Stimulated activated CD4-positive, alpha-beta T cell treated with anti-CD3 and anti-CD28 coated beads, Interleukin-1b, Interleukin-23, amount 100 ng/mL, for 1 hour (primary cell): ENCODE measurements at places on chromosomes 12 and 14.

DNA sequence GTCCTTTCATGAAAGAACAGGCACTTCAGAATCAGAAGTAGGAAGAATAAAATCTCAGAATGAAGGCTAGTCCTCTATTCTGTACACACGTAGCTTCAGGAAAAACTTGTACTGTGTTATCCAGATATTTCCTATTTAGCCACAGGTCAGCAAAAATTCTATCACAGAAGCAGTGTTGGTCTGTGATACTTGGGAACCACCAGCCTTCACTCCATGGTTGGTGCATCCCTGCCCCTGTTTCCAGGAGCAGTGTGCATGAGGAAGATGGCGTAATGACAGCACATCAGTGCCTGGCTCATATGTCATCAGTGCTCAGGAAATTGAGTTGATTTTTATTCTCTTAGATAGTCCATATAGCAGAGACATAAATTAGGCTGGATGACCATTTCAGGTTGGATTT lies 87.7 kb downstream of the SAMD4A start:
- DNase-seq = no peak

GRCh38 chr12:23581913-23582312 lies 367.6 kb downstream of the SOX5 start:
- no peak for DNase-seq

- no peak for DNase-seq
Measured at GRCh38 chr14:95195031-95195430, 37.7 kb upstream of the DICER1 start.

GRCh38 chr12:19542606-19543005 lies 103.3 kb downstream of the AEBP2 start:
- no peak for DNase-seq

DNA sequence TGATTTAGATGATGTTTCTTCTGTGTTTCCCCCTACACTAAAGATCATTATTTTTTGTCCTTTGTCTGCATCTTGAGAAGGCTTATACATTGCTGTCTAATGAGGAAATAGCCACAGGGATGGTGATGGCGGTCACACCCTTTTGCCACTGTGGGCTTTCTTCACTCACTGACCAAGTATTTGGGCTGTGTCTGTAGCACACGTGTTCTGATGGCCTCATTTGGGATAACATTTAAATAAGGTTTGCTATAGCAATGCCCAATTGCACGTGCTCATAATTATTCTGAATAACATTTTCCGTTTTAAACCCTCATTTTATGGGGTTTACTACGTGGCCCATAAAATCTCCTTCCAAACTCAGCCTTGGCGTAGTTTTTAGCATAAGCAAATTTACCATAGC lies 230.3 kb upstream of the PRICKLE1 start:
- no peak for DNase-seq

- no peak for DNase-seq
Measured at GRCh38 chr14:27391331-27391730, 793.5 kb upstream of the NOVA1 start.

DNA sequence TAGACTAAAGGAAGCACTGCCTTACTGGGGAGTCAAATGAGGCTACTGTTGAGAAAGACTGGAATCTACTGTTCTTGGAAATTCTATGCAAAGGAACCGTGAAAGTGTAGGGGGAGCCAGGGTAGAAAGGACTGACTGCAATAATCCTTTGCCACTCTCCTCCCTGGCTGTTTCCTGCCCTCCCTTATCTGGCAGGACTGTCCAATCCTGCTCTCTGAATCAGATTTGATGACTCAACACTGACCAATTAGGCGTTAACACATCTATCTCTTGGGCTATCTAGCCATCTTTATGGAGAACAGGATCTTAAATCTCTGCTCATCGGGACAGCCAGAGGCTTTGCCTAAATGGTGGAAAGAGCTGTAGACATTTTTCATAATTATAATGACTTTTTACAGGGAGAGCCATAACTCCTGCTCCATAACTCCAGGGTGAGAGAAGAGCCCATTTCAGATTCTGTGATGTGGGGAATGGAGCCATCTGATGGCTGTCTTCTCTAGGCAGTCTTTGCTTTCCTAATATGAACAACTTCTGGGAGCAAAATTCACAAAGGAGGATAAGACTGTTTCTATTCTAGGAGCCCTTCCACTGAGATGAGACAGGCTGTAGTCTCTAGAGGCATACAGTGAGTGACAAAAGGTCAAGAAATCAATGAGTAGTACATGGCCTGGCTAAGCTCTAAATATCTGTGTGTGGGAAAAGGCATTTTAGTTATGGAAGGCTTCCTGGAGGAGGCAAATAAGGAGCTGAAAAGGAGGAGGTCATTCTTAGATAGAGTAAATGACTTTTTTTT lies 68.9 kb upstream of the CISTR start:
- no peak for DNase-seq
